ENCODE measurements at places on chromosomes 1 and 21.
A peak's percentile ranks its signal among the peaks of the same experiment; 100 is the strongest.

- peak; percentile 40 for DNase-seq
Observed at GRCh38 chr1:24203404-24203803, 16.3 kb upstream of the IFNLR1 start.

GRCh38 chr1:58829866-58830265 lies 46.0 kb upstream of the JUN start:
- DNase-seq, result no peak

DNA sequence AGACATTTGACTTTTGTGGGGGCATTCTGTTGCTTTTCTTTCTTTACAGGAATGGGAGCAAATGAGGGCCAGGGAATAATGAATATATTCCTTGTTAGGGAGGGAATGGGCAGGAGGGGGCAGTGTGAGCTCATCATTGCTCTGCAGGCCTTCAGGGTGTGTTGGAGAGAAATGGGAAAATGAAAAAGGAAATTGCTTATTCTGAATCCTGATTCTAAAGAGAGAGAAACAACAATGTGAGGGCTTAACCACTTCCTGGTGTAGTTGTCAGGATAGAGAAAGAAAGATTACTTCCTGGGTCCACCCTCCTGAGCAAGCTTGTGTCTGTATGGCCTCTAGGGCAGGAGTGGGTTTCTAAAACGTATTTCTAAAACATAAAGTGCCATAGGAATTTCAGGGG lies 28.3 kb downstream of the VANGL2 start:
- no peak for DNase-seq

- no peak for DNase-seq
Observed at GRCh38 chr1:215282557-215282956, 200.0 kb downstream of the KCNK2 start.

- DNase-seq, result no peak
Observed at GRCh38 chr1:93528412-93528811, 80.5 kb downstream of the FNBP1L start.

DNA sequence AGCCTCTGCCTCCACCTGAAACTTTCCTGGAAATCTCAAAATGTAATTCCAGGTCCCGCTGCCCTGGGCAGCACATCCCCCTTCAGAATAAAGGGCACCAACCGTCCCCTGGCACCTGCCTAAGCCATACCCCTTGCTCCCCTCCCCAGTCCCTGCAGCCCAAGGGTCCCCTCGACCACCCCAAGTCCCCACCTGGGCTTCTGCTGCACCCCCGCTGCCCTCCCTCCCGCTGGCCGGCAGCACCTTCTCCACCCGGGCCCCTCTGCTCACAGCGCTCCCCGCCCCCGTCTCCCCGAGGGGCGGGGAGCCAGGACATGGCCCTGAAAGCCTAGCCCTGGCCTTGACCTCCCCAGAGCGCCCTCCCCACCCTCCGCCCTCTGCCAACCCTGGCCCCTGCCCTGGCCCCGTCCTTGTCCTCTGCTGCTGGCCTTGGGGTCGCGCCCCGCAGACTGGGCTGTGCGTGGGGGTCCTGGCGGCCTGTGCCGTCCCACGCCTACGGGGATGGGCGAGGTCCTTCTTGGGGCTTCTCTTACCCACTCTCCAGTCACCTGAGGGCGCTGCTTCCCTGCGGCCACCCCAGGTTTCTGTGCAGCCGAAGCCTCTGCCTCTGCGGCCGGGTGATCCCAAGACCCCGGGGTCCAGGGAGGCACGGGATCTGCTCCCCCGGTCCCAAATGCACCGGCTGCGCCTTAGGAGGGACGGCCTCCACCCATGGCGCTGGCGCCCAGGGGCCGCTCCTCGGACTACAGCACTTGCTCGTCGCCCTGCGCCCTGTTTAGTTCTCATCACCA lies 41.7 kb downstream of the WDR4 start:
- no peak for DNase-seq

DNA sequence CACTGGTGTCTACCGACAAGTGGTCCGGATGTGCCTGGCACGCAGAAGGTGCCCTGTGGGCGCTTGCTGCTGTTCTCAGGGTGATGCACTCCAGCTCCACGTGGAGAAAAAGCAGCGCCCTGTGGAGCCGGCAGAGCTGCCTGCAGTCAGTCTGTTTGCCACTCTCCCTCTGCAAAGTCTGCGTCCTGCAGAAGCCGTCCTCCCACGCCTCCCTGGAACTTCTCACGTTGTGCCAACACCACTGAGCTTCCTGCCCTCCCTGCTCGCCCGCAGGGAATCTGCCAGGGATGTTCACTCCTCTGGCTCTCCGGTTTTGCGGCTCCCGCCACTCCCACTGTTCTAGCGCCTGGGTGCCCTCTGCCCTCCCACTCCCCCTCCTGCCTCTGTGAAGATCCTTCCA lies 19.8 kb upstream of the UBXN10 start:
- DNase-seq, result no peak

DNA sequence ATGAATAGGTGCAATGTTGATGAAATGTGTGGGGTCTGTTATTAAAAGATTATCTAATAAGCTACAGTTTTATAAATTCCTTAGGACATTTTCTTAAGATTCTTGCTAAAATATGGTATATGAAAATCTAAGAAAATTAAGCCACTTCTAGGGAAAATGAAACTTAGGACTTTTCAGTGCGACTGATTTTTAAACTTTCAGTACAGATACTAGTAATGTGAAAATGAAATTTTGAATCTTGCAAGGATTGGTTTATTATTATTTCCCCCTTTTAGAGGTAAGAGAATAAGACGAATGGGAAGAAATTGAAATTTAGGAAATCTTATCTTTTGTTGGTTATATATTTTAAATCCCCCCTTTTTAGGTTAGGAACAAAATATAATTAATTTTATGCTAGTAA lies 16.4 kb downstream of the CAPZA1 start:
- no peak for DNase-seq

DNA sequence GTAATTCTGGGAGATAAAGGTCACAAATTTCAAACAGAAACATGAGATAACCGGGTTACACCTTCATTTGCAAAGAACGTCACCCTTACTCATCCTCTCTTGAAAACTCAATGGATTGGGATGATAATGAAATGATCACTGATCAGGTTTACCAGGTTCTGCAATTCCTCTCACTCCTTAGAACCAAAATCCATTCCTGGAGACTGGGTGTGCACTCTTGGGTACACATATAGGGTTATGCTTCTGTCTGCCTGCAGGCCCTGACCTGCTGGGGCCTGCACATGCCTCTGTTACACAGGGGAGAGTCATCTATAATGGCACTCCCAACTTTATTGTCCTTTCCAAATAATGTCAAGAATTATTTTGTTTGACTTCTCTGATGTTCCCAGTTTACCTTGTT lies 8.3 kb downstream of the SUSD4 start:
- DNase-seq, result no peak

DNA sequence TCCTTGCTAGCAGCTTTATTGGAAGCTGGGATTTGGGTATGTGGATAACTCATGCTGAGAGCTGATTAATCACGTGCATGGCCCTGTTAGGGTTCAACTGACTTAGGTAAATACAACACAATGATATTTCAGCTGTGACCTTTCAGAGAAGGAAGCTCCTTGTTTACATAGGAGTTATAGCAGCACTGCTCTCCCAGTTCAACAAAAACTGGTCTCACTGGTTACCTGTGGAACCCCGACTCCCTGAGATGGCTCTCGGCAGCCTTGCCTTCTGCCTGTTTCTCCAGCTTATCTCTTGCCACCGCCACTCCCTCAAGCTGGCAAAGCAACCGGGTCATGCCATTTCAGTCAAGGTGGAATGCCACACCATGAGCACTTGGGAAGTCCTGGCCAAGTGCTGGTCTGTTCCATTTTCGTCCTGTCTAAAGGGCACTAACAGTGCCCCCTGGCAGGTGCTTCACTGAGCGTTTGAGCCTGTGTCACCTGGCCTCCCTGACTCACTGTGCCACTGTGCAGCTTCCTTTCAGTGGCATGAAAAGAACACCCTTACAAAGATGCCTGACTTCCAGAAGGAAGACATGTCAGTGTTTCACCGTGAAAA lies 31.6 kb downstream of the DOP1B start:
- DNase-seq, result no peak

DNA sequence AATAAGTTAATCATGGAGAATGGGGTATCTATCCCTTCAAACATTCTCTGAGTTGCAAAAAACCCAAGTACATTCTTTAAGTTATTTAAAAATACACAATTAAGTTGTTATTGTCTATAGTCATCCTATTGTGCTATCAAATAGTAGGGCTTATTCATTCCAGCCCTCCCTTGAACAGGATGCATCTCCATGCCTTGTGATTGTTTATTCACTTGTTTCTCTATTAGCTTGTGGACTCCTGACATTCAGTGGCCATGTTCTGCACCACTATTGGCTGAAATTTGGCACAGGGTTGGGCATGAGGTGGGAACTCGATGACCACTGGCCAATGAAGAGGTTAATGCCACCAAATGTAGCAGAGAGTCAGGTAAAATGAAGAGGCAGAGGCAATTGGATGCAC lies 272.8 kb downstream of the TNR start:
- DNase-seq, result no peak

DNA sequence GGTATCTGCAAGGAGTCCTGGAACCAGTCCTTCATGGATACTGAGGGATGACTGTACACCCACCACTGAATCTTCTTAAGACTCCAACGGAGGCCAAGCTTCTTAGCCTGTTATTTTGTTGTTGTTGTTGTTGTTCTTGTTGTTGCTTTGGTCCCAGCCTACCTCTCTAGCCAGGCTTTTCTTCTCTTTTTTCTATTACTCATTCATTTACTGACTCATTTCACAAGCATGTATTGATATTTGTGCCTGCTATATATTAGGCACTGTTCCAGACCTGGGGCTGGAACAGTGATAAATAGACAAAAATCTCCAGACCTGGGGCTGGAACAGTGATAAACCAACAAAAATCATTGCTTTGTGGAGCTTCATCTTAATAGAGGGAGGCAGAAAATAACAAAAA lies 20.4 kb downstream of the CENPF start:
- no peak for DNase-seq

- DNase-seq, result peak; percentile 77
Observed at GRCh38 chr1:153617663-153618062, 1.5 kb upstream of the S100A14 start.

DNA sequence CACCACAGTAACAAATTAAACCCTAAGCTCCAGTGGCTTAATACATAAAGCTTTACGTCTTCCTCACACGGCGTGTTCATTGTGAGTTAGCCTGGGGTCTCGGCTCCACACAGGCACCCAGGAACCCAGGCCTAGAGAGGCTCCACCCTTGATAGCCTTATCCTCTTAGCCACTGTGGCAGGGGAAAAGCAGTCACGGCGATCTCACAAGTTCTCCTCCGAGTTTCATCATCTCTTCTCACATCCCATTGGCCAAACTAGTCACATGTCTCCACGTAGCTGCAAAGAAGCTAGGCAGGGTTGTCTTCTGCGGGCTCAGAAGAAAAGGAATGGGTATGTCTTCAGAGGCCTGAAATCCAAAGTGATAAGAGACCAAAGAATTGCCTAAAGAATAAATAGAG lies 122.3 kb upstream of the GRIK3 start:
- no peak for DNase-seq

DNA sequence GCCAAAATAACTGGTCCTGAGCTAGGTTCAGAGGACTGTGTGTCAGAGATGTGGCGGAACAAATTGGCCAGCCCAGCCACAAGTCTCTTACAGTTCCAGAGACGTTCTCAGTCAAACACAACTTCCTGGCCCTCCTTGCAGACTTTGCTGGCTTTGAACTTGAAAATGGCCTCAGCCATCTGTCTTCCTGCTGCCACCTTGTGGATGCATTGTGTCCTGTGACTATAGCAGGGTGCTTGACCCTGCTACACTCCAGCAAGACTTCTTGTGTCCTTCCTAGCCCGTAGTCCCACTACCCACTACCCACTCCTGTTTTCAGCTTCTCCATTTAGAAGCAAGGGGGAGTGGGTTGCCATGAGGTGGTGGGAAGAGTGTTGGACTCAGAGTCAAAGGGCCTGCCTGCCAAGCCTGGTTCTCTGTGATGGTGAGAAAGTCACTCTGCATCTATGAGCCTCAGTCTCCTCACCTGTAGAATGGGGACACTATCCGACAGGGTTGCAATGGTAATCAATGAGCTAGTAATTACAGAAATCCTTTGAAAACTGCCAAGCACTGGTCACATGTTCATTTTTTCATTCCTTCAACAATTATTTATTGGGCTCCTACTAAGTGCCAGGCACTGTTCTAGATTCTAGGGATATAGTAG lies 109.9 kb downstream of the IGSF21 start:
- peak; percentile 3 for DNase-seq

DNA sequence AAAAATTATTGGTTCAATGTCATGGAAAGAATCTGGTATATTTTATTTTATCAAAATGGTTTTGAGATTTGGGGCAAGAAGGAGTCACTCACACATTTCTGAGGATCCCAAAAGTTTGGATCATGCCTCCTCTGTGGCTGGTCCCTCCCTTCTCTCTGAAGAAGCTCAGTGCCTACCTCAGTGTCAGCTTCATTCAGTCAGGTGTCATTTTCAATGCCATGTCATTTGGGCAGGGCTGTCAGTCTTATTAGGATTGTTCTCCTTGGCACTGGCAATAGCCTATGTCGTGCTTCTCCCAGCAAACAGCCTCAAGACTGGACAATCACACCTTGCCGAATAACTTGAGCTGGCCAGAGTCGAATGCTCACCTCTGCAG lies 264.5 kb upstream of the CAMK1G start:
- no peak for DNase-seq

GRCh38 chr1:217626321-217626720 lies 4.6 kb downstream of the GPATCH2 start:
- no peak for DNase-seq

GRCh38 chr1:29372108-29372507 lies 135.8 kb downstream of the PTPRU start:
- no peak for DNase-seq
